ENCODE measurements at places on chromosomes 4 and X.

DNA sequence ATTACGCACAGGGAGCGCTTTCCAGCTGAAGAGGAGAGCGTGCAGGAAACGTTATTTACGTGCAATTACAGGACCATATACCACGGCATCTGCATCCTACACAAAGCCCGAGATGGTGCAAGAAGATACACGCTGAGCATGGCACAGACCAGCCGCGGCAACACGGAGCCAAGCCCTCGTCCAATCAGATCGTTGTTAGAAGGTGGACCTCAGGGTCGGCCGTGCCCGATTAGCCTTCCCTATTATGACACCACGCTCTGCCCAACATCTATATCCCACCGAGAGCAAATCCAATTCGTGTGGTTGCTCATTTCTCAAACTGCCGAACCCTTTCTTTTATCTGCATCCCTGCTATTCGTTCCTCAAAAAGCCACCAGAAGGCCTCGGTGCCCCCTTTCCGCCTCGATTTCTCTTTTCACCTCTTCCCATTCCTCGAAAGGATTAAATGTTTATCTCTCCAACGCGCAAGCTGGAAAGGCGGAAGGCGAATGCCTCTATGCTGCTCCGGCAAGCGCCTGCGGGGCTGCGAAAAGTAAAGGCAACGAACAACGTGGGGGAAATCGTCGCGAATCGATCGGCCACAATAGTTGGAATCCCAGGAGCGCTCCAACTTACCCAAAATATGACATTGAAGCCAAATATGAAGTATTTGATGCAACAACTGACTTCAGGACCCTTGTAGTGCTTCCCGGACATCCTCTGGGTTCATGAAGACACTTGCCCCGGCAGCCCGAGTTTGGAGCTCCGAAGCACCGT, 702 bp downstream of the TSPAN5 start:
- peak; percentile 69 for DNase-seq

GRCh38 chrX:17183566-17183965, 191.4 kb upstream of the NHS start:
- no peak for DNase-seq

DNA sequence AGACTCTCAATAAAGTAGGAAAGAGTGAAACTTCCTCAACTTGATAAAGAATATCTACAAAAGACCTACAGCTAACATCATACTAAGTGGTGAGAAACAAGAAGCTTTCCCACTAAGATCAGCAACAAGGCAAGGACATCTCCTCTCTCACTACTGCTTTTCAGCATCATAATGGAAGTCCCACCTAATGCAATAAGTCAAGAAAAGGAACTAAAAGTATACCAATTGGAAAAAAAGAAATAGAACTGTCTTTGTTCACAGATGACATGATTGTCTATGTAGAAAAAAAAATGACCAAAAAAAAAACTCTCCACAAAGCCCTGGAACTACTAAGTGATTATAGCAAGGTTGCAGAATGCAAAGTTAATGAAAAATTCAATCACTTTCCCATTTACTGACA, 25.1 kb upstream of the SH3RF1 start:
- no peak for DNase-seq

GRCh38 chr4:156598138-156598681, 373.4 kb downstream of the PDGFC start:
- DNase-seq, result no peak

DNA sequence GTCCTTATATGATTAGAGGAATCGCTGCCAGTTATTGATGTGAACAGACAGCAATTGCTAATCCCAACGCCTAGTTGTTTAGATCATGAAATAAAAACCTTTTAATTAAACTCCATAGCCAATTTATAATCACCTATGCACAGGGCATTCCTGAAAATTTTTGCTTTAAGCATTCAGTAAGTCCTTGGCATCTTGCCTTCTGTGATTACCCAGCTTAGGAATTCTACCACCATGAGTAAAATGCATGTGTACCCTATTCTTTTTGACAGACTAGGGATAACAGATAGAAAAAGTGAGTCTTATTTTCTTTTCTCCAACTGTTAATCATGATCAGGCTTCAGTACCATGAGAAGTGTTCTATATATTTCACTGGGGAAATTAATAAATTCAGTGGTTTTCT, 995.3 kb upstream of the GRIA3 start:
- DNase-seq, result no peak

DNA sequence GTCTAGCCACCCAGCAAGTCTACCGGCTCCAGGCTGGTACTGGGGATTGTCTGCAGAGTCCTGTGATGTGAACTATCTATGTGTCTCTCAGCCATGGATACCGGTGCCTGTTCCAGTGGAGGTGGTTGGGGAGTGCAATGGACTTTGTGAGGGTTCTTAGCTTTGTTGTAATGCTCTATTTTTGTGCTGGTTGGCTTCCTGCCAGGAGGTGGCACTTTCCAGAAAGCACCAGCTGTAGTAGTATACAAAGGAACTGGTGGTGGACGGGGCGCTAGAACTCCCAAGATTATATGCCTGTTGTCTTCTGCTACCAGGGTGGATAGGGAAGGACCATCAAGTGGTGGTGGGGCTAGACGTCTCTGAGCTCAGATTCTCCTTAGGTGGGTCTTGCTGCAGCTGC, 306.4 kb upstream of the POF1B start:
- no peak for DNase-seq

GRCh38 chr4:187449702-187450101, 545.9 kb upstream of the ZFP42 start:
- no peak for DNase-seq

DNA sequence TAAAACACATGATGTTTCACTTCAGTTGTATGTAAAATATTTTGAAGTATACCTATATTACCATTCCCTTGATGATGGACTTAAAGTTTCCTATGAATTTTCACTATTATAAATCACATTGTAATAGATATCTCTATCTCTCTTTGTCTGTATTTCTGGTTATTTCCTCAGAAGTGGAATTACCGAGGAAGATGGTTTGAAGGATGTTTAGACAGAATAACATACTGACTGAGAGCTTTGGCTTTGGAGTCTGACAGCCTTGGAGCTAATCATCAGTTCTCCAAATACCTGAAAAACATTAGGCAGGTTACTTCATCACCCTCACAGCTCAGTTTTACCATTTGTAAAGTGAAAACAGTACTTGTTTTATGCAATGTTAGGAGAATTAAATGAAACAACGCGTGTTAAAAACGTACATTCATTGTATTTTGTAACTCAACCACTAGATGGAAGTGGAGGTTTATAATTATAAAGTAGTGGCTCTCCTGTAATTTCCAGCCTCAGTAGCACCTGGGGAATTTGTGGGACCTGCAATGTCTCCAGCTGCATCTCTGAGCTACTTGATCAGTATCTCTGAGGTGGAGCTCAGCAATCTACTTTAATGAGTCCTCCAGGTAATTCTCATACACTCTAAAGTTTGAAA, 14.3 kb downstream of the JCHAIN start:
- DNase-seq, result no peak

DNA sequence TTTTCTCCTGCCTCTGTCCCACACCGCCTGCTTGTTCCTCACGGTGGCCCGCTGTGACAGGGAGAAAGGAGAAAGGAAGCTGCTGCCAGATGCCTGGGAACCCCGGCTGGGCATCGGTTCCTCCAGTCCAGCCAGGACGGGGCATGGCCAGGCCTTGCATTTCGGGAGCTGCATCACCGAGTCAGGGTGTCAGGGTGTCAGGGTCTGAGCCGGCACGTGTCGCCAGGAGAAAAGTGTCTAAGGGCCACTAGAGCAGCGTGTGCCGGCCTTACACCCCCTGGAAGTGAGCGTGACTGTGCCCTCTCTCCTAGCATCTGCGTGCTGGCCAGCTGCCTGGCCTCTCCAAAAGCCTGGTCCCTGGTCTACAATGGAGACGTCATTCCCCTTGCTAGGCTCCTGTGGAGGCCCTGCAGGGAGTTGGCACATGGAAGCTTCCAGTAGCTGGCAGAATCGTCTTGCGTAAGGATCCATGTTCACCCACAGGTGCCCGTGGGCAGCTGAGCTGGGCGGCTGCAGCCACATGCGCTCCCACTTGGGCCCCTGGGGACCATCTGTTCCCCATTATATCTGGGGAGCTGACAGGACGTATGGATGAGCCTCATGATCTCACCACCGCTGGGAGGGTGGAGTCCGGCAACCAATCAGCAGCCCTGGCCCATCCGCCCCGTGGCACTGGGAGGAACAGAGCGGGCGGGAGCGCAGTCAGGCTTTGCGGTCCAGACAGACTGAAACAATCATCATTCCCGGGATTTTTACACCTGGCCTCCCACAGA, 39.9 kb upstream of the HMX1 start:
- peak; percentile 20 for DNase-seq

GRCh38 chr4:114684462-114684861, 85.9 kb downstream of the UGT8 start:
- no peak for DNase-seq

- no peak for DNase-seq
These were observed 26.5 kb downstream of the TFDP3 start for GRCh38 chrX:133191739-133192039.

- DNase-seq, result no peak
These were observed 607.0 kb downstream of the TRAM1L1 start for GRCh38 chr4:116478343-116478742.

DNA sequence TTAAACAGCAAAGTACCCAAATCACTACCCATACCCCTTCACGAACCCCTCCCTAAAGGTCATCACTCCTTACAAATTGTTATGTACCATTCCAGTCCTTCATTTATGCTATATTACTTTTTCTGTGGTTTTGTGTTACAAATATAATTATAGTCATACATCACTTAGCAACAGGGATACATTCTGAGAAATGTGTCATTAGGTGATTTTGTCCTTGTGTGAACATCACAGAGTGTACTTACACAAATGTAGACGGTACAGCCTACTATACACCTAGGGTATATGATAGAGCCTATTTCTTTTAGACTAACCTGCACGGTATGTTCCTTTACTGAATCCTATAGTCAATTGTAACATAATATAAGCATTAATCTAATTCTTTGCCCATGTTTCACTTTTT, 61.9 kb downstream of the ASB9 start:
- no peak for DNase-seq

GRCh38 chrX:17475449-17476217, 100.6 kb downstream of the NHS start:
- no peak for DNase-seq

- DNase-seq, result no peak
These were observed 110.6 kb downstream of the SH3KBP1 start for GRCh38 chrX:19776753-19777152.

DNA sequence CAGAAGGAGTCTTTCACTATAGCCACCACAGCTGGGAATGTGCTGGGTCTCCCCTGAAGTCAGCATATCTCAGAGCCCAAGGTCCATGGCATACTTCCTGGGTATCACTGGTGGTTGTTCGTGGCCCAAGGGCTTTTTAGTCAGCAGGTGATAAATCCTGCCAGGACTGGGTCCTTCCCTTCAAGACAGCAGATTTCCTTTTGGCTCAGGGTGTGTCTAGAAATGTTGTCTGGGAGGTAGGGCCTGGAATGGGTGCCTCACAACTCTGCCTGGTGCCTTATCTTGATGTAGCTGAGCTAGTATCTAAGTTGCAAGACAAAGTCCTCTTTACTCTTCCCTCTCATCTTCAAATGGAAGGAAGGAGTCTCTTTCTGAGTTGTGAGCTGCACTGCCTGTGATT, 102.4 kb upstream of the TMLHE start:
- no peak for DNase-seq

DNA sequence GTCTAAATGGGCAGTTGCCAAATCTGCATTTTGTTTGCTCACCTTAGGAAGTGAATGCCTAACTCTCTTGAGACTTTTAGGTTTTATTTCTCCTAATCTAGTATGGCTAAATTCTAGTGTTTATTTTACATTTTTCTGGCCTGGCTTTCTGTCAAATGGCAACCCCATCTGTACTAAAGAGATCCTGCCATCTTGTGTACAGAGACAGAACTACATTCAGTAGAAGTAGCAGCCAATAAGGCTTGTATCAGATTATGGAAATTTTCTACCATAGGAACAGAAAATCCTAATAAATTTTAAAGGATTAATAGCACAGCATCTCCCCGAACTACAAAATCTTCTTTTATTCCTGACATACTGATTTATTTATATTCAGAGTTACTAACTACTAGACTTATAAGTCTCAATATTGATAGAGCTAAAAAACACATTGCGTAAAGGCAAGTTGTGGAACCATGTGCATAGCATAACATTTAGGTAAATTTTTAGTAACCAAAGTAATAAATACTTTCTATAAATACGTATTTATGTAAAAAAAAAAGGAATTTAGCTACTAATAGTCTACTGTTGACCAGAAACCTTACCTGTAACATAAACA, 45.5 kb downstream of the TMEM144 start:
- no peak for DNase-seq

DNA sequence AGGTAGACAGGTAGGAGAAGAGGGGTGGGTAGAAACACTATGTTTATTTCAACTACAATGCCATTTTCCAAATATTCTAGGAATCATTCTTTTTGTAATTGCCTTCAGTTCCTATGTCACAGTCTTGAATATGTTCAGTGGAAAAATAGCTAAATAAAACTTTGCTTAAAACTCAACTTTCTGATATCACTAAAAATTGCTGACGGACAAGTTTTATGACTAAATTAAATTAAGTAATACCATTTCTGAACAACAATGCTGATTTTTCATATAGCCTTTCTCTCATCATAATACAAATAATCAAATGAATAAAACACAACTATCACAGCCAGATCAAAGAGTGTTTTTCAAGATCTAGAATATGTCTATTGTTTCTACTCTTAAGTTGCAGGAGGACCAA, 53.1 kb downstream of the TEC start:
- no peak for DNase-seq

DNA sequence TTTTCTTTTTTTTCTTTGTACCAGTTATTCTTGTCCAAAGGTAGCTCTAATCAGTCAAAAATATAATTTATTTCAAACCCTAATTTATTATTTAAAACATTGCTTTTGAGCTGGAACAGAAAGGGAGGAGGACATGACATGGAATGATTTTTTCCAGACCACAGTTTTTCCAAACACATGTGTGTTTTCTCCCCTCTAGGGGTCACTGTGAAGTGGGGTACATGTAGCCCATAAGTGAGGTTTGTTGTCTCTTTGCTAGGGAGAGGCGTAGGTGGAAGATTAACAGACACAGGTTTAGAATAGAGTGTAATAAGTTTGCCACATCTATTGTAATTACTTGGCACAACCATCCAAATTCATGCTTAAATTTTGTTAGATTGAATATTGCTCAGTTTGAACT, 83.0 kb downstream of the TNIP2 start:
- DNase-seq, result no peak

DNA sequence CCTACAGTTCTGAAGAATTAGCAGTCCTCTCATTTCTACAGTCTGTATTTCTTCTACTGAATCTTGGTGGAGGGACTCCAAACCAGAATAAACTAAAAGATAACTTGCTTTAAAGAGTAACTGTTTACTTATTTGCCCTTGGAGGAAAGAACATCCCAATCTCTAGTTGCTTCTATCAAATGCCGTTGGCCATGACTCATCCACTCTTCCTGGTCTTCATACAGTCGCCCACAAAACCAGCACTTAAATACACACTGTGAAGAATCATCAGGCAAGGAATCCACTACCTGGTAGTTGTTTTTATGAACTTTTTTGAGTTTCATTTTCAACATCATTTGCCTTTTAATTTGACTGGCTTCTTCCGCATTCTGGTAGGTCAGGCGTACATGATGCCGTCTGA, 14.2 kb downstream of the ZNF518B start:
- DNase-seq, result no peak

- DNase-seq, result no peak
These were observed 5.7 kb upstream of the CXXC4 start for GRCh38 chr4:104500442-104500841.

All from activated T-cell treated with anti-CD3 and anti-CD28 coated beads, Interleukin-2, amount 50 U/mL, for 24 hours (primary cell).